ENCODE measurements at places on chromosomes 3 and 15.
A peak's percentile ranks its signal among the peaks of the same experiment; 100 is the strongest.

- DNase-seq: no peak
Observed at GRCh38 chr15:62404194-62404985, 239.3 kb upstream of the C2CD4B start.

DNA sequence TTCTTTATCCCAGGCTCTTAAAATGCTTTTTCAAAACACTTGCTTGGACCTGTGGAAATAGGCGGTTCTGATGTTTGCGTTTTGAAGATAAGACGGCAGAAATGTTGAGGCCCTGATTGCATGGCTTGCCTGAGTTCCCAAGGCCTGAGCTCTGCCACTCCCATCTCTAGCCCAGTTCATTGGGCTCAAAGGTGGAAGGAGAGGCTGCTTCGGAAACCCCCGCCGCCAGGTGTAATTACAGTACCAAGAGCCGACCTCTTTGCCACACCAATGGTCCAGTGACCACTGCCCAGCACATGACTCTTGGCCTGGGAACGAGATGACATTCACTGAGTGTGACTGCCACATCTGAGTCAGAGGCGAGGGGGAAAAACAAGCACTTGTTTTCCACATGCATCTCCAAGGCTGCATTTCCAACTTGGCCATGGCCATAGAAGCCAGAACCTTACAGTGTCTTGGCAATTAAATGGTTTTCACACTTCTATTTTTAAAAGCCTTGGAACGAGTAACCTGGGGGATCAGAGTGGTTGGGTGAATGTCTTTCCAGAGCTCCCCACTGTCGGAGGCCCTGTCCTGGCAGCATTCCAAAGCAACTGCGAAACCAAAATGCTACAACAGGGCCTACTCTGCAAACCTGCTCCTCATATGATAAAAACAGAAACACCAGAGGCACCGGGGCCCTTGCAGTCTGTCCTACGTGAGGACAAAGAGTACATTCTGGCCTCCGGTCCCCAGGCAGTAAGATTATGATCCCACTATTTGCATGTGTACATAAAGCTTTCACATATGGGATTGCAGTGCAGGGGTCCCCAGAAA lies 63.8 kb upstream of the CGNL1 start:
- DNase-seq: no peak

DNA sequence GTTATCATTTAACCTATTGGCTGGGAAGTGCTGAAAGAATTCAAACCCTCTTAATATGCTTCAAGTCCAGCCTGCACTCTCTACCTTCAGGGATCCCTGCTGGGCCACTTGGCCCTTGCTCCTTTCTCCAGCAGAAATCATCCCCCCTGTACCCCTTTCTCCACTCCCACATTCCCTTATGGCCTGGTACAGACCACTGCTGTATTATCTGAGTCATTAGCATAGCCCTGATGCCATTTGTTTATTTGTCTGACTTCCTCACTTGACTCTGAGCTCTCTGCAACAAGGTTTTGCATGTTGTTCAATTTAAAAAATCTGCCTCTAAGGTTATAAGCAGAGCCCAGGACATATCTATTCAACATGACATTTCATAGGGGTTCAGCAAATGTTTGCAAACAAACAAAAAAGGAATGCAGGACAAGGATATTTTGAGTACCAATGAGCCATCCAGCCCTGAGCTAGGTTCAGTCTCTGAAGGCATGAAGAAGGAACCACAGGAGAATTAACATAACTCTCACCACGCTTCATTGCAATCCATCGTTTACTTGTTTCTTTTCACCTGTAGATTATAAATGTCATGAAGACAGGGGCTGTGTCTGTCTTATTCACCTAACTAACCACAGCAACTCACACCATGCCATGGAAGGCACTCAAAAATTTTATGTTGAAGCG lies 26.6 kb upstream of the HES1 start:
- DNase-seq: no peak

GRCh38 chr15:48177766-48178647 lies at the start of gene MYEF2:
TSS of gene MYEF2 (minus strand) at chr15:48178295. CDS start at chr15:48178237, 58 bp downstream.
- DNase-seq: peak; percentile 76

GRCh38 chr15:81789403-81789802 lies 256.4 kb downstream of the MEX3B start:
- no peak for DNase-seq
